ENCODE measurements at places on chromosomes 1 and 21.

DNA sequence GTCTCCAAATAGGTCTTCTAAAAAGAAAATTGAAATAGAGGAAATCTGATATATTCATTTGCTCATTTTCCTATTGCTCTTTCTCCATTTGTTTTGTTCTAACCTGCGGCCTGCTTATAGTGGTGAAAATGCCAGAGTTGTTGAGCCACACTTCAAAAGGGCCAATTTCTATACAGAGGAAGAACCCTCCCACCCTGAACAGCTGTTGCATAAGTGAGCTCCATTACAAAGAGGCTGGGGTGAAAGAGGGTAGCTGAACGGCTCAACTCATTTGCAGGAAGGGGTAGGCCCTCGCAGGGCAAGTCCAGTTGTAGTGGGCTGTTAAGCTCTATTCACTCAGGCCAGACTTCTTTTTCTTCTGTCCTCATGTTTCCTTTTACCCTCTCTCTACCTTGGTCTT is 8.8 kb downstream of the ADCY10 start:
- H3K27ac ChIP-seq = no peak overlapping the region
- H3K36me3 ChIP-seq = no peaks in the 10 kb centered on the region
- no peak for DNase-seq
- no peaks in the 10 kb centered on the region for H3K4me1 ChIP-seq
- no peak overlapping the region for H3K4me3 ChIP-seq
- no peaks in the 10 kb centered on the region for H3K27me3 ChIP-seq

DNA sequence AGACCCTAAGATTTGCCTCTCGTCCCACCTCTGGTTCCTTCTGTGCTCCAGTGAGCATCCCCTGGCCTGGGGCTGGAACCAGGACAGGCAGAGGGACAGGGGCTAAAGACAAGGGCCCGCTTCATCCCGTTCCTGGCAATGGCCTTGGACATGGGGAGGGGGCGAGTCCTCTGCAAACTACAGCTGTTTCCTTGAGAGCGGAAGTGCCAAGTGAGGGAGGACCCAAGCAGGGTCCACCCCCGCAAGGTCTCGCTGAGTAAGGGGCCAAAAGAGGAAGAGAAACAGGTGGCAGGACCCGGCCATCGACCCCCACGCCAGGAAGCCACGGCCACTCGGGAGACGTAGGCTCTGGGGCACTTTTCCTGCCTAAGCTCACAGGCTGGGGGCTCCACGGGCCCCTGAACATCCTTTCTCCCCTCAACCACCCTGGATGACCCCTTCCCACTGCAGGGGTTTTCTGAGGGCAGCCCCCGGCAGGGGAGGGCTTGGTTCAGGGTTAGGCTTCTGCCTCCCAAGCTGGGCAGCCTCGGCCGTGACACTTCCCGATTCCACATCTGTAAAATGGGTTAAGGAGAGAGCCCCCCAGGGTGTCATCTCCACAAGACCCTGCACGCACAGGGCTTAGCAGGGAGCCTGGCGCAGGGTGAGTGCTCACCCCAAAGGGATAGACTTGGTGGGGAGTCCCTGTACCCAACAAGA is 17.9 kb upstream of the PLEKHG5 start:
- H3K27ac ChIP-seq = no peak overlapping the region
- no peaks in the 10 kb centered on the region for H3K4me1 ChIP-seq
- H3K36me3 ChIP-seq = no peaks in the 10 kb centered on the region

DNA sequence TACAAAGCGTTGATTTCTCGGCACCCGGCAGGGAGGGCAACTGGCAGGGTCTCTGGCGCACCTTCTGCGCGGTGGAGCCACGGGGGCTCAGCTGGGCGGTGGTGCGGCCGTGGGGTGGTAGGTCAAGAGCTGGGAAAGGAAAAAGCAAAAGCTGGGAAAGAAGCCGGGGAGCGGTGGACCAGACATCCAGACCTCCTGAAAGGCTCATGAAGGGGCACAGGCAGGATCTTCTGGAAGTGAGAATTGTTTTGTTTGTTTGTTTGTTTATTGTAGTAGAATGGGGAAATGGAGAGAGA is 7.2 kb upstream of the RNU1-1 start:
- H3K27me3 ChIP-seq = no peaks in the 10 kb centered on the region
- H3K36me3 ChIP-seq = no peaks in the 10 kb centered on the region
- H3K27ac ChIP-seq = no peak overlapping the region
- DNase-seq = no peak
- no peaks in the 10 kb centered on the region for H3K4me1 ChIP-seq

GRCh38 chr1:233085566-233085965 is 135.2 kb downstream of the NTPCR start:
- H3K36me3 ChIP-seq = no peaks in the 10 kb centered on the region
- H3K4me3 ChIP-seq = no peak overlapping the region
- H3K27me3 ChIP-seq = no peaks in the 10 kb centered on the region
- DNase-seq = no peak
- H3K27ac ChIP-seq = no peak overlapping the region
- H3K4me1 ChIP-seq = no peaks in the 10 kb centered on the region

- H3K4me3 ChIP-seq = no peak overlapping the region
- H3K4me1 ChIP-seq = no peaks in the 10 kb centered on the region
- no peak overlapping the region for H3K27ac ChIP-seq
- H3K36me3 ChIP-seq = no peaks in the 10 kb centered on the region
- no peak for DNase-seq
- H3K27me3 ChIP-seq = no peaks in the 10 kb centered on the region
Measured at GRCh38 chr1:181049378-181049777, 15.6 kb downstream of the MR1 start.
